ENCODE measurements at places on chromosomes 13 and 19.

DNA sequence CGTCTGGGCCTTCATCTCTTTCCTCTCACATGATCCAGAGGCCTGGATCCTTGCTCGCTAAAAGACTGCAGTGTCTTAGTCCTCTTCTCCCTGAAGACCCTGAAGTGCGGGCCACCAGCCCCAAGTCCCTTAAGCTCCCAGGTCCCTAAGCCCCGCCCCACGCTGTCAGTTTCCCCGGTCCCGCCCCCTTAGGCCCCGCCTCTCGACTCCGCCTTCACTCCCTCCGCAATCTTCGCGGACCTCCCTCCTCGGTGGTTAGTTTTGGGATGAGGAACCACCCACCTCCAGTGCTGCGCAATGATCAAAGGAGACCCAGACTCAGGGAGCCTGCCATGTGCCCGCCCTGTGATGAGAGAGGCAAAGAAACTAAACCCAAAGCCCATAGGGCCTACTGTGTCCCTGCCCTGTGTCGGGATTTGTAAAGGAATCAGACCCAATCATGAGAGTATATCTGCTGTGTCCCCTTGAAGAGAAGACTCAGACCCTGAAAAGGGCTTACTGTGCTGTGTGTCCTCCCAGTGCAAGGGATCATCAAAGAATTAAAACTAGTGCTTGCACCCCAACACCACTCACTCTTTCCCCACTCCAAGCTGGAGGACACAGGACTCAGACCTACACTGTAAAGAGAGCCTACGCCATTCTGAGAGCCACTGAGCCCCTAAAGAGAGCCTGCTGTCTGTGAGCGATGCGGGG is 3.0 kb upstream of the COX6B1 start:
- peak; percentile 47 for DNase-seq

DNA sequence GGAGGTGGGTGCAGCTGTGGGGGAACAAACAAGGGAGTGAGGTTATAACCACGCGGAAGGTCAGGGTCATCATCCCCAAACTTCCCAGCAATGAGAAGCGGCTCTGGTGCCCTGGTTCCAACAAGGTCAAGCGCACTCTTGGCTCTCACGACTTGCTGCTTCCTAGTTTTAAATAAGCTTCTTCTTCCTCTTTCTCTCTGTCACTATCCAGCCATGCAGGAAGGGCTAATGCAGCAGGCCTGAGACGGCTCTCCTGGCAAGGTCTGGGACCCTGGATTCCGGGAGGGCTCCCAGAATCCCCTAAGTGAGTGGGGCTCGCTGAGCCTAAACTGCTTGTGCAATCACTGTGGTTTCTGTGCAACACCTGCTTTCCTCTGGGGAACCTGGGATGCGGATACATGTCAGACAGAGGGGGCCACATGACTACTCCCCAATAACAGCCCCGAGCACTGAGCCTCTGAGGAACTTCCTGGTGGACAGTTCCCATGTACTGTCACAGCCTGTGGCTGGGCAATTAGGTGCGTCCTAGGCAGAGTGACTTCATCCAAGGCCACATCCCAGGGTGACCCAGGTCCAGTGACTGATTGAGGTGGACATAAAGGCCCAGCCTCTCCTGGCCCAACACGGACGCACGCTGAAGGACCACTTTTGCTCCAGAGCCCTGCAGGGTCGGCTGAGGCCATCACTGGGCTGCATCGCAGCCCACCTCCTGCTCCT is 24.2 kb downstream of the VRK3 start:
- DNase-seq = no peak

DNA sequence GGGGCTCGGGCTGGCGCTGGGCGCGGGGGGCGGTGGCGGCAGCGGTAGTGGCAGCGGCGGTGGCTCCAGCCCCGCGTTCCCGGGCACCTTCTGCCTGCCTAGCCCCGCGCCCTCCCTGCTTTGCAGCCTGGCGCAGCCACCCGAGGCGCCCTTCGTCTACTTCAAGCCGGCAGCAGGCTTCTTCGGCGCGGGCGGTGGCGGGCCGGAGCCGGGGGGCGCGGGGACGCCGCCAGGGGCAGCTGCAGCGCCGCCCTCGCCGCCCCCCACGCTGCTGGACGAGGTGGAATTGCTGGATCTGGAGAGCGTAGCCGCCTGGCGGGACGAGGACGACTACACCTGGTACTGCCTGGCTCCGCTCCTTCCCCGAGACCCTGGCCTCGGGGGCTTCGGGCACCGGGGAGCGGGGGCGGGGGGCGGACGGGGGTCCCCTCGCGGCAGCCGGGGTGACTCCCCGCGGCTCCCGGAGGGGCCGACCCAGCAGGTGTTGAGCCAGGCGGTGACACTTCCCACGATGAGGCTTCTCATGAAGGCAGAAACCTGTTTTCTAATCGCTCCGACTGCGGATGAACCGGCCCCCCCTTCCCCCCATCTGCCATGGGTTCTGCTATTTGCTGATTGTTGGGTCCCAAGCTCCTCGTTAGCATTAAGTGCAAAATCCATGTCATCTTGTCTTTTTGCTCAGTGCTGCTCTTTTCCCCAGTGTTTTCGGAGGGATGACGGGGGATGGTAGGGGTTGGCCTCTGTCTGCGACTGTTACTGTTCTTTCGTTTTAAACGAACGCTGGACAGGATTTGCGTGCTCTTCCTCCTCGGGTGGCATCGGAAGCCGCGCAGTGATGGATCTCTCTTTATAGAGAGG is 943 bp downstream of the SLAIN1 start:
- no peak for DNase-seq

DNA sequence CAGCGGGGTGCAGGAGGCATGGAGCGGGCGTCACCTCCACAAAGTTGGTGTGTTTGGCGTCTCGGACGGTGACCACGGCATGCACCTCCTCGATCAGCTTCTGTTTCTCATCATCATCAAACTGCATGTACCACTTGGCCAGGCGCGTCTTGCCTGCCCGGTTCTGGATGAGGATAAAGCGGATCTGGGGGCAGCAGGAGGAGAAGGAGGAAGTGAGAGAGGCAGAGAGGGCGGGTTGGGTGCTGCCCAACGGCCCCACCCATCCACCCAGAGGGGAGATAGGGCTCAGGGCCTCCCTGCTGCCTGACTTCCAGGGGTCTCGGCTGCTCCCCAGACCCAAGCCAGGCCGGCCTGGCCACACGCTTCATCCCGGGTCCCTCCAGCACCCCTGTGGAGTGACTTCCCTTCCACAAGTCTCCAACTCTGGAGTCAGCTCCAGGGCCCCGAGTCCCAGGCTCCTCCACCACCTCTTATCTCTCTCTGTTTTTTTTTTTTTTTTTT is 4.6 kb downstream of the AP2S1 start:
- no peak for DNase-seq

- DNase-seq = no peak
Observed at GRCh38 chr13:46104868-46105267, at the start of gene CPB2. TSS of gene CPB2 (minus strand) at chr13:46105033. CDS start at chr13:46105009, 24 bp downstream.

- DNase-seq = no peak
Observed at GRCh38 chr19:30587869-30588268, 215.7 kb downstream of the ZNF536 start.

DNA sequence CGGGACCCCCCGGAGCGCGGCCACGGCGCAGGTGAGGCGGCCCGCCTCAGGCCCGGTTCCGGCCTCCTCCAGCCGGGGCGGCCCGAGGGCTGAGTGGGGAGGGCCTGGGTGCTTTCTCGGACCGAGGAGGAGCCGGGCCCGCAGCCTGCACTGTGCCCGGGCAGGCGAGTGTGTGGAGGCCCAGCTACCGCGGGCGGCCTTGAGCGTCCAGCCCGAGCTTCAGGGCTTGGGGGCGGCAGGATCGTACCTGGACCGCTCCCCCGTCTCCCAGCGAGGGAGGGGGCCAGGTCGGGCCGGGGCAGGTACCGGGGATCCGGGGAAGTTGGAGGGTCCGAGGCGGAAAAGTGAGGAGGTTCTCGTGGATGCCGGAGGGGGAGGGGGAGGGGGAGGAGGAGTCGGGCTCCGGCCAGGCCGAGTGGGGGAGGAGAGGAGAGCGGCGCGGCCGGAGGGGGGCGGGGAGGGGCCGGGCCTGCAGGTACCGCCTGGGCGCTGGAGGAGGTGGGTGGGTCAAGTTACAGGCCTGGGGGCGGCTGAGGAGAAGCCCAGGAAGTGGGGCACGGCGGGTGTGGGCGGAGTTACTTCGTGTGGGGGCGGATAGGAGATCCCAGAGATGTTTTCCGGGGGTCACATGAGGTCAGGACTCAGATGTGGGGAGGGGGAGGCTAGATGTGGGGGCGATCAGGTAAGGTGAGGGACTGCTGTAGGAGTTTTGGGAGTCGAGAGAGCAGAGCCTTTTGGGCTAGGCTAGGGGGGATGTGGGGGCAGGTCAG is 545 bp downstream of the NACC1 start:
- DNase-seq = peak; percentile 27

- DNase-seq = no peak
Observed at GRCh38 chr13:113603116-113603710, 18.7 kb downstream of the TFDP1 start.

GRCh38 chr13:74449811-74450524 is 315.8 kb upstream of the KLF12 start:
- no peak for DNase-seq

DNA sequence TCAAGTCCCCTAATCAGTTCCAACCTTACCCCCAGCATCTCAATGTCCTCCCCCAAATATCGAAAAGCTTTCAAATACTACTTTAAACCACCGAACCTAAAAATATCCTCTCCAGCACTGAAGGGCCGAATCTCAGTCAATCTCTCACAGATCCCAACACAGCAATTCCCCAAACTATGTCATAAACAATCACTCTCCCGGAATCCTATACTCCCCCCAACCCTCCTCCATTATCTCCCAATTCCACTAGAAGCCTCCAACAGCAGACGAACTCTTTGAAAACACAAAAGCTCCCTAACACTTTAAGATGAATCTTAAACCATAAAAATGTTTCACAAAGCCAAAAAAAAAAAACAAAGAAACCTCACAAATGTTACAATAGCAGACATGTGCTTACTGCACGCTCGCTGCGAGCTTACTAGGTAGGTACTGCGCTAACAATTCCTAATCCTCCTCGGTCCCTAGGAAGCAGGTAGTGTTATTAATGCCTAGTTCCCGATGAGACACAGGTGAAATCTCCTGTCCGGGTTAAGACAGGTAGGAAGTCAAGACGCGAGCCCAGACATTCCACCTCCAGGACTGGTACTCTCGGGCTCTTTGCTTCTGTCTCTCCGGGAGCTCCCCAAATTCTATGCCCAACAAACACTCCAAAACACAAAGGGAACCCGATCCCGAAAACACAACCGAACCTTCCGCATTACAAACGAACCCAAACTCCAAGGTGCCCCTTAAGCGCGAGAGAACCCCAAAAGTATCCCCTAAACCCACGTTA is 14.2 kb downstream of the FBXO46 start:
- DNase-seq = peak; percentile 11

DNA sequence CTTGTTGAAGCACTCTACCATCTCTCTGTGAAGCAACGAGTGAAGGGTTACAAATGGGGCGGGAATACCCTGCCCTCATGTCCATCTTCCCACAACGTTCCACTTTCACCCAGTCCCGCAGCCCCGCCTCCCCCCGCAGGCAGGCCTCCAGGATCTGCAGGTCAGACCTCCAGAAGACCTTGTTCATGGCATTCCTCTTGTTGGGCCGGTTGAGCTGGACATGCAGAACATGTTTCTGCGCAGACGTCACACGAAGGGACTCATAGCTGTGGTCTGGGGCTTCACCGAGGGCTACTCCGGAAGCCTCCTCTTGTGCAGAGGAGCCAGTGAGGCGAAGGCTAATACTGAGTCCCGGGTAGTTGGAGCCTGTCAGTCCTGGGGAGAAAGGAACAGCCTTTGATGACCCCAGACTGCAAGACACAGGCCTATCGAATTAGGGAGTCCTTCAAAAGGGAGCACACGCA is 420 bp downstream of the ECH1 start:
- DNase-seq = peak; percentile 94

DNA sequence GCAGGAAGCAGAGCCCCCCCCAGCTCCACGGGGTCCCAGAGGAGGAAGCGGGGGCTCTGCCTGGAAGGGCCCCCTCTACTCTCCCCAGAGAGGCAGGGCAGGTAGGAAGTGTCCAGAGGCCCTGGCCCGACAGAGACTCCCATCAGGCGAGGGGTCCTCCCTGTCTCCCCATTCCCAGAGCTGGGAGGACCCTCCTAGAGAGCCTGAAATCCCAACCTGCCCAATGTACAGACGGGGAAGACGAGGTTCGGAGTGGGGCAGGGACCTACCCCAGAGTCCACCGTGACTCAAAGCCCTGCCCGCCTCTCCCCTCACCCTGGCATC is 1.1 kb downstream of the TLE2 start:
- no peak for DNase-seq

DNA sequence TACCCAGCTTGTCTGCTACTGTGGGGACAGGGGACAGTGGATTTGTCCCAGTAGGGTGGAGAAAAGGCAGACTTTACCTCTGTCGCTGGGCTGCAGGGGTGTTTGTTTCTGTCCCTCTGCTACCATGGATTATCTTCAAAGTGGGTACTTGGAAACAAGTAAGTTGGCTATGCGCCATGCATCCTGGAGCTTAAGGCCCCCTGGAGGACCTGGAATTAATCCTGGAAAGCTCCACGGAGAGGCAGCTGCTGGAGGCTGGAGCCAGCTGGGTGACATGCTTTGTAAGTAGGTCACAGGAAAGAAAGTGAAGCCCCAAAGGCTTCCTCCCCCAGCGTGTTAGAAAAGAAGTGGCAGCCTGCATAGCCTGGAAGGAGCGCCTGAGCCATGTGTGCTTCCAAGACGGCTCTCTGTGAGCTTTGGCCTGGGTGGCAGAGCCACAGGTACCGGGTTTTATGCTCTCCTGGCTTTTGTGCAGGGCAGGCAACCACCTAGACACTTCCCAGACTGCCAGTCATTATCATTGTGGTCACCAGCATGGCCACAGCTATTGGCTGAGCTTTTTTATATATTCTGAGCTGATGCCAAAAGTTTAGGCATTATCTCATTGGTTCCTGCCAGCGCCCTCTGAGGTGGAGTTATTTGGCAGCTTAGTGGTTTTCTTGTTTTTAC is 9.5 kb downstream of the B3GLCT start:
- peak; percentile 48 for DNase-seq

DNA sequence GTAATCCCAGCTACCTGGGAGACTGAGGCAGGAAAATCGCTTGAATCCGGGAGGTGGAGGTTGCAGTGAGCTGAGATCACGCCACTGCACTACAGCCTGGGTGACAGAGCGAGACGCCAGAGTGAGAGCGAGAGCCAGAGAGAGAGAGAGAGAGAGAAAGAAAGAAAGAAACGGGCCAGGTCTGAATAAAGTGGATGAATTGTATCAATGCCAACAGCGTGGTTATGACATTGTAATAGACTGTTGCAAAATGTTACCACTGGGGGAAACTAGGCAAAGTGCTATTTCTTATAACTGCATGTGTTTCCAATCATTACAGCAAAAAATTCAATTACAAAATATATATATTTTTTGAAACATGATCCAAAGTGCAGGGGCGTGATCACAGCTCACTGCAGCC is 11.8 kb upstream of the BTBD2 start:
- DNase-seq = peak; percentile 96

GRCh38 chr13:59745392-59745788 is 418.3 kb downstream of the DIAPH3 start:
- DNase-seq = peak; percentile 40

- no peak for DNase-seq
Observed at GRCh38 chr19:40524133-40524549, 52.5 kb upstream of the SHKBP1 start.

DNA sequence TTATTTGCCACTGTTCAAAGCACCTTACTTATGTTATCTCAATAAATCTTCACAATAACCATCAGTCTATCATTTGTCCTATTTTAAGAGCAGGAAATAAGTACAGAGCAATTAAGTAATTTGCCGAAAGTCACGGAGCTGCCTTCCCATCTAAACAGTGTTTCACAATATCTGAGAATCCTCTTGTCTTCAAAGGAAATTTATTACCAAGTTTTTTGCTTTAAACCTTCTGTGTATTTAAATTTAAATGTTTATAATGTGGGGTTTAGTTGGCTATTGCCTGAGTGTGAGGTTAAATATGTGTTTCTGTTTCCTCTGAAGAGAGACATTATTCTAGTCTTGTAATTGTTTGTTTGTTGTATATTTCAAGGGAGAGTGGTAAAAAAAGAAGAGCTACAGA is 633.1 kb downstream of the EFNB2 start:
- DNase-seq = no peak
